ENCODE measurements at places on chromosomes 16 and 17. TPM values are rescaled to one million over a fixed set of nuclear protein-coding genes. Genes with fewer than 3 reads are reported as not detected.

CD300E gene
- total RNA-seq, result not detected

MYH13 gene
- total RNA-seq, result not detected

SLC52A1 gene
- total RNA-seq, result 0.70 TPM

SEZ6L2 gene
- total RNA-seq, result 11.2 TPM

TNK1 gene
- total RNA-seq, result 13.0 TPM

HOXB2 gene
- 0.85 TPM for total RNA-seq

PARD6A gene
- 3.9 TPM for total RNA-seq

USH1G gene
- total RNA-seq, result 5.6 TPM

FSCN2 gene
- 0.14 TPM for total RNA-seq

QPRT gene
- total RNA-seq, result 2.7 TPM

PRAC1 gene
- not detected for total RNA-seq

ARL17B gene
- 15.3 TPM for total RNA-seq

RHBDF1 gene
- total RNA-seq, result 26.2 TPM

TEKT1 gene
- not detected for total RNA-seq

TRPV2 gene
- 2.9 TPM for total RNA-seq

FOXN1 gene
- 2.7 TPM for total RNA-seq

SLX1B gene
- 24.4 TPM for total RNA-seq

TBC1D3E gene
- total RNA-seq, result not detected

KIF2B gene
- total RNA-seq, result not detected

HAP1 gene
- total RNA-seq, result 7.3 TPM

KRTAP4-4 gene
- total RNA-seq, result not detected

TBC1D3G gene
- total RNA-seq, result not detected

ADGRG1 gene
- total RNA-seq, result 85.0 TPM

EPN3 gene
- 30.8 TPM for total RNA-seq

SLC16A5 gene
- total RNA-seq, result 8.5 TPM

SCGB1C2 gene
- not detected for total RNA-seq

PERCC1 gene
- not detected for total RNA-seq

ATP2A1 gene
- total RNA-seq, result not detected

MYO15A gene
- not detected for total RNA-seq

ZNF385C gene
- total RNA-seq, result not detected

CRHR1 gene
- not detected for total RNA-seq

AATK gene
- total RNA-seq, result 0.28 TPM

DPEP2 gene
- not detected for total RNA-seq

LGALS9B gene
- total RNA-seq, result 2.5 TPM

SCARF1 gene
- not detected for total RNA-seq

TMEM235 gene
- not detected for total RNA-seq

KRT32 gene
- total RNA-seq, result 0.21 TPM

NUPR1 gene
- 8.9 TPM for total RNA-seq

TMEM88 gene
- total RNA-seq, result not detected

OTOP3 gene
- 0.14 TPM for total RNA-seq

TP53TG3 gene
- not detected for total RNA-seq

EFTUD2 gene
- total RNA-seq, result 93.6 TPM

MT1E gene
- 549 TPM for total RNA-seq

PABPN1L gene
- total RNA-seq, result not detected

TERB1 gene
- total RNA-seq, result 0.46 TPM

ABI3 gene
- not detected for total RNA-seq

TPPP3 gene
- 0.19 TPM for total RNA-seq

DBNDD1 gene
- 13.0 TPM for total RNA-seq

TBC1D26 gene
- total RNA-seq, result not detected

CCL17 gene
- not detected for total RNA-seq

CSH2 gene
- not detected for total RNA-seq

WNK4 gene
- not detected for total RNA-seq

Data from airway epithelial cell (primary cell).